Right atrium auricular region (tissue), 2 donors: ENCODE measurements at places on chromosomes 13 and 19. TPM values are rescaled to one million over a fixed set of nuclear protein-coding genes. Genes with fewer than 3 reads are reported as not detected.

DNA sequence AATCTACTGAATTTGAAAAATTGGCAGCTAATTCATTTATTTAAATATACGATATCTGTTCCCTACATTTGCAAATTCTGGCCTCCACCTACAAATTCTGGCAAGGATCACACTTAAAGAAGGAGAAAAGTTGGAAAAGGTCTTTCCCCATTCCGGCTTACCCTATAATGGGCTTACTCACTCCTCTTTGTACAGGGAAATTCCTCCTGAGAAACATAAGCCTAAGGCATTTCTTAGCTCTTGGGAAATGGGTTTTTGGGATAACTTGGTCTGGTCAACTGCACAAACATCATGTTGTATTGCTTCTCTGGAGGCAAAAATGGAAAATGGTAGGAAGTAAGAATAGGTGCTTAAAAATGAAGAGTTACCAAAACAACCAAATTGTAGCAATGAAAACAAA lies 25.5 kb downstream of the KCTD12 start:
- no peak overlapping the region for H3K4me3 ChIP-seq
- H3K27me3 ChIP-seq: no peaks in the 10 kb centered on the region
- no peak overlapping the region for H3K27ac ChIP-seq
- no peaks in the 10 kb centered on the region for H3K36me3 ChIP-seq

Gene TEX30
- total RNA-seq: 8.4 TPM

DNA sequence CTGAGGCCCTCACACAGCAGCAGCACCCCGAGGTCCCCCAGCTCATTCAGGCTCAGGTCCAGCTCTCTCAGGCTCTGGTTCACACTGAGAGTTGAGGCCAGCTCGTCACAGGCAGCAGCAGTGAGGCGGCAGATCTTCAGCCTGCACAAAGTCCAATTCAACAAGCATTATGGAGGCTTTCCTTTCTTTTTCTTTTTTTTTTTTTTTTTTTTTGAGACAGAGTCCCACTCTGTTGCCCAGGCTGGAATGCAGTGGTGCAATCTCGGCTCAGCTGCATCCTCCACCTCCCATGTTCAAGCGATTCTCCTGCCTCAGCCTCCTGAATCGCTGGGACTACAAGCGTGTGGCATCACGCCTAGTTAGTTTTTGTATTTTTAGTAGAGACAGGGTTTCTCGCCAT lies 22.9 kb downstream of the NLRP12 start:
- DNase-seq: no peak
- no peaks in the 10 kb centered on the region for H3K27me3 ChIP-seq
- no peaks in the 10 kb centered on the region for H3K4me1 ChIP-seq

Gene APOC4
- not detected for total RNA-seq

DNA sequence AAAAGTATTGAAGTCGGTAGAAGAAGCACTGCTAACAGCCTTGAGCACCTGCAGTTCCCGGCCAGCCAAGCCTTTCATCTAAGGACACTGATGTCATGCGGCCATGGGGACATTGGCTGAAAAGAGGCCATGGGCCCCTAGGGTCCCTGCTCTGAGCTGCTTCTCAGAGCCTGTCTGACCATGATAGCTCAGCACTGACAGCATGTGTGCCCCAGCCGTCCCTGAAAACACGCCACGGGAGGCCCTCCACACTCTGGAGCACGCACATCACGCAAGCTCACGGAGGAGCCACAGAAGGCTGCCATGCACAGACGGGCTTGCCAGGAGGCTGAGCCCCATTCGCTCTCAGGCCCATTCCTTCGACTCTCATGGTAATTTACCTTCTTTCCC lies 51.8 kb downstream of the MLLT1 start:
- no peak overlapping the region for H3K4me3 ChIP-seq
- H3K27ac ChIP-seq: no peak overlapping the region
- H3K4me1 ChIP-seq: peaks cover 46% of the 10 kb centered on the region
- H3K27me3 ChIP-seq: no peaks in the 10 kb centered on the region

Gene TYROBP
- 26.1 TPM for total RNA-seq

- no peak overlapping the region for H3K27ac ChIP-seq
- H3K4me1 ChIP-seq: no peaks in the 10 kb centered on the region
- no peak overlapping the region for H3K4me3 ChIP-seq
Measured at GRCh38 chr13:95570016-95570415, 17.5 kb downstream of the CLDN10 start.

DNA sequence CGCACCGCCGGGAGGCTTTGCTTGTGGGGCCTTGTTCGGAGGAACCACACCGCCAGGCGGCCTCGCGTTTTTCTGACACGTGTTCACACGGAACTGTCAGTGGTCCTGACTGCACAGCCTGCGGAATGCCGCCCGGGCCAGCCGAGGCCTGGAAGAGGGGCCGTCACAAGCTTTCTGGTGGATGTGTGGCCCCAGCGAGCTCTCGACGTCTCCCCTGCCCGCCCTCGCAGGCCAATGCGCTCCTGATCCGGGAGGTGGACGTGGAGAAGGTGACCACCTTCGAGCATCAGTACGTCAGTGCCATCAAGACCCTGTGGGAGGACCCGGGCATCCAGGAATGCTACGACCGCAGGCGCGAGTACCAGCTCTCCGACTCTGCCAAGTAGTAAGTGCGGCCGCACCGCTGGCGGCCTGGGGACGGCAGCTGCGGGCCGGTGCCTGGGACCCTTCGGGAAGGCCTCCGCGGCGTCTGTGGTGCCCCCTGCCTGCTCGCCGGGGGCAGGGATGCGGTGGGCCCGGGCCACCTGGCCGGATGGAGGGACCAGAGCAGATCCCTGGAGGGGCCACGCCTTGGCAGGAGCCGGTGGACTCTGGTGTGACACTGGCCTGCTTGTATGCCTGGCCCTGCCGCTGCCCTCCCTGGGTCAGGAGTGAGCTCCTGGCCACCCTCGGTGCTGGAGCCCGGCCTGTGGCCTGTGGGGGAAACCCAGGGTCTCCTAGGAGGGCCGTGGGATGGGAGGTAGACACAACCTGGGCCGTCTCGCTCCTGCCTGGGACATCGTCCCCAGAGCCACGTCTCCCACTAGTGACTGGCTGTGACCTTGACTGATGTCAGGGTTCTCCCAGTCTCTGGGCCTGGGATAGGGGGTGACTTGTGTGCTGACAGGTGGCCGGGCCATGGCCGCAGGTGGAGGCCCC lies 19.2 kb downstream of the GNA11 start:
- DNase-seq: no peak
- H3K27me3 ChIP-seq: no peaks in the 10 kb centered on the region
- H3K4me3 ChIP-seq: no peak overlapping the region
- peaks cover 40% of the 10 kb centered on the region for H3K36me3 ChIP-seq

Gene LRRC4B
- 2.0 TPM for total RNA-seq

- H3K4me3 ChIP-seq: no peak overlapping the region
- H3K27ac ChIP-seq: no peak overlapping the region
- H3K36me3 ChIP-seq: peaks cover 22% of the 10 kb centered on the region
Measured at GRCh38 chr19:18141031-18141430, 11.9 kb upstream of the PIK3R2 start.

- H3K4me3 ChIP-seq: no peak overlapping the region
- no peak for DNase-seq
- no peaks in the 10 kb centered on the region for H3K4me1 ChIP-seq
- no peak overlapping the region for H3K27ac ChIP-seq
- H3K36me3 ChIP-seq: no peaks in the 10 kb centered on the region
- no peaks in the 10 kb centered on the region for H3K27me3 ChIP-seq
Measured at GRCh38 chr19:35476149-35476548, 14.1 kb downstream of the KRTDAP start.

DNA sequence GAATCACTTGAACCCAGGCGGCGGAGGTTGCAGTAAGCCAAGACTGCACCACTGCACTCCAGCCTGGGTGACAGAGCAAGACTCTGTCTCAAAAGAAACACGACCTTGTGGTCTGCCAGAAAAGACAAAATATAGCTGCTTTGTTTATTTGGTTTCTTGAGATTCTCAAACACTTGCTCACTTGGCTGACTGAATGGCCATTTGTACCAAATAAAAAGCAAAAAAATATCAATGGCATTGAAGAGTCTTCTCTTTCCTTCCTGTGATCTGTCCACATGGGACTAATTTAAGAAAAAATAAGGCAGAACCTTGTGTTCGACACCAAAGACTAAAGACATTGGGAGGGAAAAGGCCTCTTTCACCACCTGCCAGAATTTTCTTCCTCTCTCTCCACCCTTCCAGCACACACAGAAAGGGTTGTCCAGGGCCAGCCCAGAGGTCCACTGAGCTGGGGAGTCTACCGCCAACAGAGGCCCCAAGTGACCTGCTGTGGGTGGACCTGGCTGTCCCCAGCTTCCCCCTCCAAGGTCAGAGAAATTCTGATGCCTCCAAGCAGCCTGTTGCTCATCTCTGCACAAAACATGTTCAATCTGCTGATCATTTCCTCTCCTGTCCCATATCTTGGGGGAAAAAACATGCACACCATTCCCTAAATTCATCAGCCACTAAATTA lies 5.9 kb downstream of the BRME1 start:
- no peaks in the 10 kb centered on the region for H3K27me3 ChIP-seq
- H3K27ac ChIP-seq: no peak overlapping the region
- DNase-seq: no peak
- no peak overlapping the region for H3K4me3 ChIP-seq
- H3K4me1 ChIP-seq: no peaks in the 10 kb centered on the region

Gene CEACAM3
- total RNA-seq: not detected

GRCh38 chr19:51064534-51065220 lies at the start of gene KLK13:
TSS of gene KLK13 (minus strand) at chr19:51065092. CDS start at chr19:51065067, 25 bp downstream.
- no peaks in the 10 kb centered on the region for H3K27me3 ChIP-seq
- H3K36me3 ChIP-seq: no peaks in the 10 kb centered on the region
- DNase-seq: no peak

DNA sequence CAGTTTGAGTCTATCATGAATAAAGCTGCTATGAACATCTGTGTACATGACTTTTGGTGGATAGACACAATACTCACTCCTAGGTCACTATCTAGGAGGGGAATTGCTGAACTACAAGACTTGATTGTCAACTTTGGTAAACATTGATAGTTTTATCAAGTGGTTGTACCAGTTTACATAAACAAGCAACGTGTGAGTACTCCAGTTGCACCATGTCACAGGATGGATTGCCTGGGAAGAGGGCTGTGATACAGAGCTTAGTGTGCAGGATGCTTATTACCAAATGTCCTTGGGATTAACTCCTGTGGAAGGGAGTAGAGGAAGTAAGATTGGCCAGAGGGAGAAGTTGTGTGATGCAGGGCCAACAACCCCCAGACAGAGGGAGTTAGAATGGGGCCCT lies 37.7 kb downstream of the RAP2A start:
- DNase-seq: no peak
- no peaks in the 10 kb centered on the region for H3K36me3 ChIP-seq
- no peak overlapping the region for H3K4me3 ChIP-seq
- no peak overlapping the region for H3K27ac ChIP-seq

- no peaks in the 10 kb centered on the region for H3K4me1 ChIP-seq
- DNase-seq: peak; percentile 66
- no peaks in the 10 kb centered on the region for H3K36me3 ChIP-seq
- H3K27me3 ChIP-seq: no peaks in the 10 kb centered on the region
Measured at GRCh38 chr19:18340990-18341868, 831 bp downstream of the PGPEP1 start.

DNA sequence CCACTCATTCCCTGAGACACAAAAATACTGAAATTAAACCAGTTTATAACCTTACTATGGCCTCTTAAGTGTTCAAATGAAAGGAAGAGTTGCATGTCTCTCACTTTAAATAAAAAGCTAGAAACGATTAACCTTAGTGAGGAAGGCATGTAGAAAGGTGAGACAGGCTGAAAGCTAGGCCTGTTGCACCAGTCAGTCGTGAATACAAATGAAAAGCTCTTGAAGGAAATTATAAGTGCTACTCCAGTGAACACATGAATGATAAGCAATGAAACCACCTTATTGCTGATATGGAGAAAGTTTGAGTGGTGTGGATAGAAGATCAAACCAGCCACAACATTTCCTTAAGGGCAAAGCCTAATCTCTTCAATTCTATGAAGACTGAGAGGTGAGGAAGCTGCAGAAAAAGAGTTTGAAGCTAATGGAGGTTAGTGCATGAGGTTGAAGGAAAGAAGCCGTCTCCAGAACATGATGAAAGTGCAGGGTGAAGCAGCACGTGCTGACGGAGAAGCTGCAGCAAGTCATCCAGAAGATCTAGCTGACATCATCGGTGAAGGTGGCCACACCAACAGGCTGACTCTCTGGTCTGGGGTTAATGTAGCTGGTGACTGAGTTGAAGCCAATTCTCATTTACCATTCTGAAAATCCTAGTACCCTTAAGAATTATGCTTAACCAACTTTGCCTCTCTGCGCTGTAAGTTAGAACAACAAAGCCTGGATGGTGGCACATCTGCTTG lies 94.5 kb upstream of the TEX29 start:
- peaks cover 10% of the 10 kb centered on the region for H3K4me1 ChIP-seq
- no peak for DNase-seq
- H3K27ac ChIP-seq: no peak overlapping the region

DNA sequence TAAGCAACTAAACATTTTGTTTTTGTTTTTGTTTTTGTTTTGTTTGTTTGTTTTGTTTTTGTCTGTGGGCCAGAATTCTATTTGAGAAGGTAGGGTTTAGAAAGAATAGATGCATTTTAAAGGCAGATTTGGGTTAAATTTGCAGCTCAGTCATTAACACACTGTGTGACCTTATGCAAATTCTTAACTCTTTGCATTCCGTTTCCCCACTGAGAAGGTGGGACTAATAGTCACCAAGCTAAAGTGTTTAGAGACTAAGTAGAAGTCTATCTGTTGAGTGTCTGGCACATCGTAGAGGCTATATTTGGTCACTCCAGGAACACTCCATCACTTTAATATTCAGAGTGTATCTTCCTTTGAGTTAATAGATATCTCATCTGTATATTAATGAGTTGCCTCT lies 87.1 kb downstream of the CCNA1 start:
- no peaks in the 10 kb centered on the region for H3K27me3 ChIP-seq
- no peaks in the 10 kb centered on the region for H3K36me3 ChIP-seq
- H3K4me1 ChIP-seq: no peaks in the 10 kb centered on the region
- no peak for DNase-seq

GRCh38 chr19:38448225-38448624 lies 14.7 kb downstream of the RYR1 start:
- no peak for DNase-seq
- H3K4me1 ChIP-seq: no peaks in the 10 kb centered on the region
- no peaks in the 10 kb centered on the region for H3K36me3 ChIP-seq
- no peaks in the 10 kb centered on the region for H3K27me3 ChIP-seq

DNA sequence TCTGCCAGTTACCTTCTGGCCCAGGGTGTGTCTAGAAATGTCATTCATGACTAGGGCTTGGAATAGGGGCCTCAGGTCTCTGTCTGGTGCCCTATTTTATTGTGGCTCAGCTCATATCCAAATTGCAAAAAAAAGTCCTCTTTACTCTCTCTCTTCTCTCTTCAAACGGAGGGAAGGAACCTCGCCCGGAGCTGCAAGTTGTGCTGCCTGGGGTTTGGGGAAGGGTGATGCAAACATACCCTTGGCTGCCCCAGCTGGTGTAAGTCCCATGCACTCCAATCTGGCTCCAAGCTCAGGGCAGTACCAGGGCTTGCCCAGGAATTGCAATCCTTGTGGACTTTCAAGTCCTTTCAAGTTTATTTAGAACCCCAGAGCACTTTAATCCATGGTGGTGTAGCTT lies 549.6 kb downstream of the PCDH17 start:
- H3K36me3 ChIP-seq: no peaks in the 10 kb centered on the region
- no peak for DNase-seq
- H3K4me1 ChIP-seq: no peaks in the 10 kb centered on the region
- H3K4me3 ChIP-seq: no peak overlapping the region
